Activated CD8-positive, alpha-beta memory T cell treated with anti-CD3 and anti-CD28 coated beads for 1 hour (primary cell): ENCODE measurements at places on chromosomes 2 and 18.

GRCh38 chr2:230417436-230417835 lies 1.4 kb downstream of the SP100 start:
- DNase-seq, result no peak

DNA sequence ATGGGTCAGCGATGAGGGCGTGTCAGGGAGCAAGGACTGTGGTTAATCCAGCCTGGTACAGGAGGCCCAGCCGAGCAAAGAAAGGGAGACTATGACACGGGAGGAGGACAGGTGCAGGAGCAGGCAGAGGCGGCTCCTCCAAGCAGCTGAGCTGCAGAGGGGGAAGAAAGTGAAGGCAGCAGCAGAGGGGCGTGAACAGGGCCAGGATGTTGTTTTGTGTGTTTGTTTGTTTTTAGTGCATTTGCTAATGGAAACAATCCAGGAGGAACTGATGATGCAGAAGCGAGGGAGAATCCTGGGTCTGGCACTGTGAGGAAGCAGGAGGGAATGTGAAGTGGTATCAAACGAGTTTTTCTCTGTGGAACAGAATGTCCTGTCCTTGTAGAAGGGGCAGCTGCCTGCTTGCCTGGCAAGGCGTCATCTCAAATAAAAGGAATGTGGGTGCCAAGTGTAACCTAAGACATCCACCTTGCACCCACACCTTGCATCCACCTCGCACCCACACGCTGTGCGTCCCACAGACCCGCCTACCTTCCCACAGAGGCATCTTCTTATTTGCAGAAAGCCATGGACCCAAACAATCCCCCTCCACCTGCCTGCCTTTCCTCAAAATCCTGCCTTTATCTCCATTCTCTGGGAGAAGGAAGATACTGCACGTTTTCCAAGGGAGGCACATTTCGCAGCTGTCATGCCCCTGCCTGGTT lies 134.8 kb downstream of the SH3BP4 start:
- DNase-seq, result no peak

GRCh38 chr18:22167471-22168241 lies 1.7 kb upstream of the GATA6 start:
- DNase-seq, result no peak

DNA sequence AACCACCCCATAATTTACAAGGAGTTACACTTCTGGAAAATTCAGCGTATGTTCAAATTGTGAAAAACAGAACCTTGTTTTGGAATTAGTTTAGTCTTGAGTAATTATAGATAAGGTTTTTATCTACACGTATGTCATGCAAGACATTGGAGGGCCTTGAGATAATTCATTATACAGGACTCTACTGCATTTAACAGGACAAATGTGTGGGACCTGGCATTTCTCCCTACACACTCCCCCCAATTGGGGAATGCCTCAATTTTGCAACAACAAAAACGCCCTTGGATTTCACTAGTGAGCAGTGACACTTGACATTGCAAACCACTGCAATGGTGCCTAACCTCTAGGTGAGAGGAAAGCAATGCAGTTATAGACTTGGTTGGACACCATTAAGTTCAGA lies 11.4 kb downstream of the SLC1A4 start:
- DNase-seq, result no peak

GRCh38 chr2:17076533-17076932 lies 410.9 kb upstream of the CYRIA start:
- no peak for DNase-seq

DNA sequence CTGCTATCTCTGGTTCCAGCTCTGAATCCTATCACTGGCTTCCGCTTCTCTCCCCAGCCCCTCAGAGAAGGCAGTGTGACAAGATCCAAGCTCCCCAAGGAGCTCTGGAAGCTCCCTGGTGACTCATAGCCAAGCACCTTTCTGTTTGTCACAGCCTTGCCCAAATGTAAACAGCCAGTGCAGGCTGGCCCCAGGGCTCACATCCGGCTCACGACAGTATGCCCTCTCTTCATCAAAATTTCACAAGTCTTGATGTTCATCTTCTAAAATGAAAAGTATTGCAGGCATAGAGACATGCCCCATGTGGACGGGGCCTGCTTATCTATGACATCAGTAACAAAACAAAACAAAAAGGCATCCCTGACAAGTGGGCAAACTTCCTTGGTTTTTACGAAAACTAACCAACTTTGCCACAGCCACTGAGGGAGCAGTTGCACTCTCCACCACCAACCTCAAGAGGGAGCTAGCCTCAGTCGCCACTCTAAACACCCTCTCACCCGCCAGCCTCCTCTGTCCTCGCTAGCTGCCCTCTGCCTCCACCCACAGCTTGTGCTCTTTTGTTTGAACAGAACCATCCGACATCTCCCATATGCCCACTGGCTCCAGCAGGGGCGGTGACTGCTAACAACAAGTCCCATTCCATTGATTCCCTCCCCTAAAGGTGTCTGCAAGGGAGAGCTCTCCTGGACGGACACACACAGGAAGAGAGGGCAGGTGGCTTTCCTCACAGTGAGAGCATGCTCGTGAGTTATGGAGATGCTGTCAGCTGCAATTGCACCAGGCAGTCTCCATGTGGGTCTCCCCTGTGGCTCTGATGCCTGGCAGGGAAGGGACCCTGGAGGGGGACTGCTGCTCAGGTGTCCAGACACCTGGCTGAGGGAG lies 71.0 kb upstream of the DAPL1 start:
- no peak for DNase-seq

- no peak for DNase-seq
These were observed 37.4 kb upstream of the ADCYAP1 start for GRCh38 chr18:867257-867656.

GRCh38 chr2:233940376-233941276 lies 23.5 kb downstream of the TRPM8 start:
- DNase-seq, result no peak

- no peak for DNase-seq
These were observed 151.4 kb downstream of the TMEFF2 start for GRCh38 chr2:192043216-192043870.

- no peak for DNase-seq
These were observed 64.7 kb downstream of the CCDC148 start for GRCh38 chr2:158391876-158392275.

- no peak for DNase-seq
These were observed 15.5 kb downstream of the ADRA2B start for GRCh38 chr2:96100893-96101304.

DNA sequence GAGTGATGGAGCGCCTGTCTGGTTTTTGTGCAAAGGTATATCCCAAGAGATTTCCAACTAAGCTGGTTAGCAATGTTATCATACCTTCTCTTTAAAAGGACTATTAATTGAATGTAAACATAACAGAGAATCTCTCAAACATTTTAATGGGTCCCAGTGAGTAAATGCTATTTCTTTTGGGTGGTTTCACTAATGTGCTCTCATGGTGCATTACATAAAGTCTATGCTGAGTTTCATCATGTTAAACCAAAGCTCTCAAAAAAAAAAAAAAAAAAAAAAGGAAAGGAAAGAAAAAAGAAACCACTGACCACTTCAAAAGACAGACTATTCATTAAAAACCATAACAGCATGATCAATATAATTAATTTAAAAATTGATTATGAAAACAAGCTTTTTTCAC lies 119.1 kb upstream of the SCN1A start:
- DNase-seq, result no peak

DNA sequence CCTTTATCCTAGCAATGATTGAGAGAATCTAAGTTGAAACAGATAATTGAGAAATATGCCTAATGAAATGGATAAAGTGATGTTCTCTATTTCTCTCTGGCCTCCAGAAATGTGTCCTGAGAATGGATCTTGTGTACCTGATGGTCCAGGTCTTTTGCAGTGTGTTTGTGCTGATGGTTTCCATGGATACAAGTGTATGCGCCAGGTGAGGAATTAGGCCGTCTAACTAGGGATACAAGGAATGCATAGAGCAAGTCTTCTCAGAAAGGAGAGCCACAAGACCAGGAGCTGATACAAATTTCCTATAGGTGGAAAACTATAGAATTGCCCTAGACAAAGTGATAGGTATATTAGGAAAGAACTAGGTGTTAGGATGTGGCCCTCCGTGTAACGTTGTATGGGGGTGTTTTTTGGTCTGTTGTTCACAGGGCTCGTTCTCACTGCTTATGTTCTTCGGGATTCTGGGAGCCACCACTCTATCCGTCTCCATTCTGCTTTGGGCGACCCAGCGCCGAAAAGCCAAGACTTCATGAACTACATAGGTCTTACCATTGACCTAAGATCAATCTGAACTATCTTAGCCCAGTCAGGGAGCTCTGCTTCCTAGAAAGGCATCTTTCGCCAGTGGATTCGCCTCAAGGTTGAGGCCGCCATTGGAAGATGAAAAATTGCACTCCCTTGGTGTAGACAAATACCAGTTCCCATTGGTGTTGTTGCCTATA lies 592 bp upstream of the CAD start:
- DNase-seq, result no peak

GRCh38 chr2:120350801-120351320 lies 4.9 kb downstream of the INHBB start:
- DNase-seq, result no peak

DNA sequence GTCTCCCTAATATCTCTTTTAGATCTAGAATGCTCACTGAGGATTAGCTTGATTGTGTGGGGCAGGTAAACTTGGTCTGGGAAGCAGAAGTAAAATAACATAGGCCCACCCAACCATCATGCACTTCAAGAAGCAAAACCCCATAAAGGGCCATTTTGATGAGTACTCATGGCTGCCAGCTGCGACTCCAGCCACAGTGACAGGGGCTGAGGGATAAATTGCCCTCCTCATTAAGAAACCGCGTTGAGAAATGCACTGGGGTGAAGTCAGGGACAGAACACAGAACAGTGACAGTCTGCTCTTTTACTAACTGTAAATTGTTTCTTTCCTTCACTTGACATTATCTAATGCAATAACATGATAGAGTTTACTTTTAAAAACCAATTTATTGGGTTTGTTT lies 60.2 kb downstream of the RND3 start:
- DNase-seq, result no peak

DNA sequence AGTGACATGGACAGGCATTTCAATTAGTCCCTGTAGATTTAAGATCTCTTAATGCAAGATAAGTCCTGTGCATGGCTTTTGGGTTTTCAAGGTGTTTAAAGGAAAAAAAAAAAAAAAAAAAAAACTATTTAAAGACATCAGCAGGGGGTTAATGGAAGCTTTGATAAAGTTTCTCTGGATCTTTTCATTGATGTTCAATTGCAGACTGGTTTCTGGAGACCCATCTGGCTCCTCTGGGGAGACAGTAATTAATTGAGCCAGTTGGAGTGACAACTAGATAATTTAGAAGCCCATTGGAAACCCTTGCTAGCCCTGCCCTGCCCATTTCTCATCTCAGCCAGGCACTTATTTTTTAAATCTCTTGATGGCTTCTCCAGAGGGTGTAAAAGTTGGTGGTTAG lies 98.7 kb downstream of the EPHA4 start:
- DNase-seq, result no peak

DNA sequence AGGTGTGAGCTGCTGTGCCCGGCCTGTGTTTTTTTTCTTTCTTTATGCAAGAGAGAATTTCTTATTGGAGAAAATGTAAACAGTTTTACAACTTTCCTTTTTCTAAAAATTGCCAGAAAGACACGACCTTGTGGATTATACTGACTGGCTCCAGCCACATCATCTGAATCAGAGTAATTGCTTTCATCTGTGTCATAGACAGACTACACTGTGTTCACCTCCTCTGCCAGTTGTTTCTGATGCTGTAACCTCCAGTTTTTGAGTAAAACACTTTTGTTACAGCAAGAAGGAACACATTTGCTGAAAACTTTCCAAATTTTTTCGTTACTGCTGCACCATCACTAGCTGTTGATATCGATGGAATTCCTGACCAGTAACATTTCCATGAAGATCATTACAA lies 43.9 kb upstream of the PLEKHM3 start:
- DNase-seq, result no peak

DNA sequence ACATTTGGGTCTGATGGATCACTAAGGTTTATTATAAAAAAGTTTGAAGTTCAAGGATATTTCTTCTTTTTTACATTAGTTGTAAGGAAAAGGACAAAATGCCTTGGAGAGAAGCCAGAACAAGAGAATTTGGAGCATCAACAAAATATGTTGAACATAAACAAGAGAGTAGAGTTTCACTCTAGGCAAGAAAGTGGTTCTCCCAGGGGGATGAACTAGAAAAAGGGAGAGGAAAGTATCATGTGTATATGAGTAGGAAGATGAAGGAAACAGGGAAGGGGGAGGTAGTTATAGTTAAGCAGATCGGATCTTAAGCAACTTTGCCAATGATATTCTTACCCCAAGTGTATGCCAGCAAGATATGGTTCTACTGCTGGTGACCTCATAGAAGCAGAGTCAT lies 63.8 kb upstream of the GALNT3 start:
- DNase-seq, result no peak

- no peak for DNase-seq
These were observed 66.0 kb upstream of the HAAO start for GRCh38 chr2:42858140-42859005.
